Stimulated activated CD4-positive, alpha-beta T cell treated with anti-CD3 and anti-CD28 coated beads, Interleukin-15, amount 100 ng/mL, for 1 hour (primary cell): ENCODE measurements at places on chromosomes 7 and 10.
A peak's percentile ranks its signal among the peaks of the same experiment; 100 is the strongest.

DNA sequence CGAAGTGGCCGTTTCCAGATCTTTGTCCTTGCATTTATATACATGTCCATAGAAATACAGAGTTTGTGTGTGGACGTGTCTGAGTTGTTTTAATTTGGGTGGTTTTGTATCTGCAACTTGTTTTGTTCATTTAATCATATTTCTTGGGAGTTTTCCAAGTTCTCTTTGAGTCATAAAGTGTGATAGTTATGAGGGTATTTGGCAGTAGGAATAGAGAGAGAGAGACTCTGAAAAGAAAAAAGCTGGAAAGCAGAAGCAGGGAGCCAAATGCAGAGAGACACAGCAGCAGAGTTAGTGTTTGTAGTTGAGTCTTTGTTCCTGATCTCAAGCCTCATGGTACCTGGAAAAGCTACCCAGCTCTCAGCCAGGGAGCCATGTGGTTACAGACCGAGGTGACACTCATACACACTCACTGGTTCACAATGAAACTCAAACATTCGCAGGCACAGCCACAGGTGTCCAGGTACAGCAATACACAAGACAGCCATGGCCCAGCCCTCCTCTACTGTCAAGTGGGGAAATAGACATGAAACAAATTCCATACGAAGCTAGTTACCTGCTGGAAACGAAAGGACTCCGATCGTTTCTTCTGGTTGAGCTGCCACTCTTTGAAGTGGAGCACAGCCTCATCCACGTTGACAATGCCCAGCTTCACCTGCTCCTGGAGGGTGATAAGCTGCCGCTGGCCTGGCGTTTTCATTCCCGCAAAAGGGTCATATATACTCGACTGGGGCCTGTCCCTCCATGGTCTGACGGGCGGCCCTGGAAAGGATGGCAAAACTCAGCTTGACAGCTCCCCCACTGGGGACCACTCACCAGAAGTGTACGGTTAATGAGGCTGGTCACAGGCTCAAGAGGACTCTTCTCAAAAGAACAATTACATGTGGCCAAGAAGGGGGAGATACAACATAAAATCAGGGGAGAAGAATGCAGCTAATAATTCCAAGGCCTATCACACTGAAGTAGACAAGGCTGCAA, 33.3 kb upstream of the TM9SF3 start:
- no peak for DNase-seq

GRCh38 chr10:87850742-87851205, 12.6 kb downstream of the KLLN start:
- DNase-seq, result no peak

- no peak for DNase-seq
Observed at GRCh38 chr7:129166745-129167144, 21.7 kb upstream of the SMO start.

- DNase-seq, result no peak
Observed at GRCh38 chr10:104327745-104328645, 10.3 kb downstream of the ITPRIP start.

- no peak for DNase-seq
Observed at GRCh38 chr7:143447466-143447865, 4.2 kb downstream of the TAS2R60 start.

DNA sequence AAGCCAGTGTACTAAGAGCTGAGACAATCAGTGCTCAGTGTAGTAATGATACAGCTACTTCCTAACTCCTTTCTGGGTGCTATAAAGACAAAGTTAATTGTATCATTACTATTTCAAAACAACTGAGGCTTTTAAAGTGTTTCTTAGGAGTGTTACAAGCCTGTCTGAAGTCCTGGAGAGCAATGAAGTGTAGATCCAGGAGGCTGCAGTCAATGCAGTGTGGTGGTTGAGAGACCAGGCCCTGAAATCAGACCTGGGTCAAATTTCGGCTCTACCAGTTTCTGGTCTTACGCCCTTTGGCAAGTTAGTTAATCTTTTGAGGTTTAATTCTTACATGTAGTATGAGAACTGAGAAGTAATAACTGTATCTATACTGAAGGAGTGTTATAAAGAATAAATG, 387.0 kb downstream of the SDK1 start:
- DNase-seq, result no peak

DNA sequence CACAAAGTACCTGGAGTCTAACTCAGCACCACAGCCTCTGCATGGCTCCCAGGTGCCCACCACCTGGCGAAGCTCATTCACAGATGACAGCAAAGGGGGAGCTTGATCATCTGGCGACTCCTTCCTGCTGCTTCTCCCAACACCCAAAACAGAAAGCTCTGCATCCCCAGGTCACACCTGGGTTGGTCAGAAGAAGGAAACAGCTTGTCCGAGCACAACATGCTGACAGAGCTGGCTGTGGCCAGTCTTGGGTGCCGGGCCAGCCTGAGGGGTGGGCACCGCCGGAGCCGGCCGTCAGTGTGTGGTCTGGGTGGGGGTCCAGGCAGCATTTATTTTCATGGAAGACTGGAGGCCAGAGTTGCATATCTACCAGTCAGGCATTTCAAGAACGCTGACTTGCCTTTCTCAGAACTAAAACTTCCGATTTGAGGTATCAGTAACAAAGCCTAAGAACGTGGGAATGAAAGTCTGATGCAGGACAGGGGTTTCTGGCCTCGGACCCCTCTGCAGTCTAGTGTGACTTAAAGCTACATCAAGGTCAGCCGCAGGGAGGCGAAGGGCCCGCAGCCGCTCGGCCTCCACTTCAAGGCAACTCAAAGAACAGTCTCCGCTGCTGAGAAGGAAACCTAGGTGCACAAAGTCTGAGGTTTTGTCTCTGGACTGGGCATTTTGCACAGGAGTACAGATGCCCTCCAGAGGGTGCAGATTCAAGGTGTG, 109.6 kb downstream of the CYTH3 start:
- no peak for DNase-seq

- no peak for DNase-seq
Observed at GRCh38 chr10:6843481-6843881, 263.4 kb upstream of the PRKCQ start.

DNA sequence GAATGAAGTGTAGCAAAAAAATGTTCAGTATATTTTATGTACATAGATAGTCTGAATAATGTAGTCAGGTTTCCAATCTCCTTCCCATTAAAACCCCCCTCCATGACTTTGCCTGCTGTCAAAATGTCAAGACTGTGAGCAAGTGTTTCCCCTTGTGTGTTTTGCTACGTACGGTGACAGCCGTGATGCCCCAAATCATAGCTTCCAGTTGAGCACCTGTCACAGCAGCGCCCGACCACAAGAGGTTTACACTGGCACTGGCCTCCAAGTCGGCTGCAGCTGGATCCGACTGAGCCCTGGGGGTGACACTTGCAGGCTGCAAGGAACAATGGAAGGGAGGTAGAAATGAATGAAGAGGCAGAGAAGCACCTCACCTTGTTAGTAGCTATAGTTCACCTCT, 62.3 kb downstream of the LAMB4 start:
- DNase-seq, result no peak

- no peak for DNase-seq
Observed at GRCh38 chr10:22323538-22324305, 2.8 kb downstream of the BMI1 start.

DNA sequence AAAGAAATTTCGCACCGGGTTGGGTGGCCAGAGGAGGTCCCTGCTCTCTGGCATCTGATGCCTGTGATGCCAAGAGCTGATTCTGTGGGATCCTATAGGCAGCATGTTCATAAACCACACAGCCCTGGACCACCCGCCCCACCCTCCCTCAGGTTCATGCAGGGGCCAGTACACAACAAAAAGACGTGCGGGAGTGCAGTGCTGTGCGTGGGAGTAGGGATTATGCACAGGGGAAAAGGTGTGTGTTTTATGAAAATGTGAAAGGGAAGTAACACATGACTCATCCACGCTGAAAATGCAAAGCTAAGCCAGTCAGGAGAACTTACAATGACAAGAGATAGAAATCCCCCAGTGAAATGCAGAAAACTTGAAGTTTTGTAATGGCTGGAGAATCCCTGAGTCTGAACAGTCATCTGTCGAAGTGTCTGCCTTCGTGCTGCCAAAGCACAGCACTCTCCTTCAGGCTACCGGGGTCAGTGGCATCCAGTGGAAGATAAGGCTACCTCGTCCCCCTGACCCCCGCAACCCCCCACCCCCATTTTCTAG, 1.1 kb downstream of the KIAA1217 start:
- no peak for DNase-seq

DNA sequence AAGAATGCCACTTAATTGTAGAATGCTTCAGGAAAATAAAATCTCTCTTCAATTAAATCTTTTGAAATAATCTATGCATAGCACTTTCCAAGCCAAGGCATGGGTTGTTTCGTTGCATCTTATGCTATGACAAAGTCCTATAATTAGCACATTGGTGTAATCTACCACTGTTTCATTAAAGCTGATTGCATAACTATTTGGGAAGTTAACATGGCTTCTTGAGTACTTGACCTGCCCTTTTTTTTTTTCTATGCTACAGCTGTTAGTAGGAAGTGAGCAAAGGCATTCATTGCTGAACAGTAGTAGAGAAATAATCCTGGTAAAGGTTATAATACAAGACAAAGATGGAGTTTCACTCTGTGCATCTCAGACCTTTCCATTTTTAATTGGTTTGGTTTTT, 557.2 kb upstream of the CELF2 start:
- DNase-seq, result no peak

- DNase-seq, result no peak
Observed at GRCh38 chr10:10804998-10805740, 212.5 kb upstream of the CELF2 start.

- DNase-seq, result no peak
Observed at GRCh38 chr7:29924684-29925083, 64.9 kb downstream of the SCRN1 start.

DNA sequence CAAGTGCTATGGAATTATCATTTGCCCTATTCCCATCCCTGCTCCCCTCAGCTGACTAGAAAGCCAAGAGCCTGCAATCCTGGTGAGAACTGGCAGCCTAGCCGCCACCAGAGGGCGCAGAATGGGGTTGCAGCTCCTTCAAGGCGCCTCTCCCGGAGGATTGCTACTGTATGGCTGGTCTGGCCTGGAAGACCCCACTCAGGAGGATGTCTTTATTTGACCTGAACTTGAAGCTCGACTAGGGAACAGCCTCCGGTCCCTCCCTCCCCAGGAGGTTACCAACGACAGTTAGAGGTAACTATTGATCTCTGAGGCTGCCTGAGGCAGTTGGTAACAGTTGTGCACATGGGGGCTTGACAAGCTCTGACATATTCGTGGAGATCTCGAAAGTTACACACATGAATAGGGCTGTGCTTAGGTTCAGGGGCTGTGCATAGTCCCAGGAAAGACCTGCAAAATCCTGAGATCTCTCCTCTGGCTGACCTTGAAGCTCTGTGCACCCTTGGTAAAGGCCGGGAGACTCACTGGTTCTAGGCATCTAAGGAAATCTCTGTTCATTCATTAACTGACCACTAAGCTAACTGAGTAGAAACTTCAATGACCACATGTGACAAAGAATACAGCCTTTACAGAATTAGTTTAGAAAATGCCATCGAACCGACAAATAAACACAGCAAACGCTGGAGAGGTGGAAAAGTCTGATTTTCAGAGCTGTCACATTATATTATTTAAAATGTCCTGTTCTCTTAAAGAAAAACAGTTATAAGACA, 65.7 kb downstream of the TSPAN12 start:
- DNase-seq, result peak; percentile 42

GRCh38 chr7:12706900-12707536, 19.6 kb downstream of the ARL4A start:
- DNase-seq, result no peak

- no peak for DNase-seq
Observed at GRCh38 chr10:97633921-97634320, 621 bp upstream of the MORN4 start.
